NCI-H460 (cell line): ENCODE measurements at places on chromosomes 3 and 15.
A peak's percentile ranks its signal among the peaks of the same experiment; 100 is the strongest.

DNA sequence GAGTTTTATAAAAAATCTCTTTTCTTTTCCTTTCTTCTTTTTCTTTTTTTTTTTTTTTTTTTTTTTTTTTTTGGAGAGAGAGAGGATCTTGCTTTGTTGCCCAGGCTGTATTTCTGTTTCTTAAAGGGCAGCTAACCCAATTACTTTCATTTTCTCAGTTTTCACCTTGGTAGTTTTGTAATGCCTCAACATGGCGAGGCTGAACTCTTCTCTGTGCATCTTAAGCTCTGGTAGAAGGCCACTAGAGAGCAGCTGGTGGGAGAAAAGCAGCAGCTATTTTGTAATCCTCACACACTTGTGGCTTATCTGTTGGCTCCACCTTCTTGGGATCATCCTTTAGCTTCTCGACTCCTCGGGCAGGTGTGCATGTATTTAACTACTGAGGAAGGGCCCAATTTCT lies 152.2 kb upstream of the MEIS2 start:
- DNase-seq: no peak

GRCh38 chr15:68349151-68349550 lies 71.6 kb downstream of the FEM1B start:
- DNase-seq: no peak

GRCh38 chr3:159148466-159148865 lies 346.6 kb downstream of the MFSD1 start:
- no peak for DNase-seq

DNA sequence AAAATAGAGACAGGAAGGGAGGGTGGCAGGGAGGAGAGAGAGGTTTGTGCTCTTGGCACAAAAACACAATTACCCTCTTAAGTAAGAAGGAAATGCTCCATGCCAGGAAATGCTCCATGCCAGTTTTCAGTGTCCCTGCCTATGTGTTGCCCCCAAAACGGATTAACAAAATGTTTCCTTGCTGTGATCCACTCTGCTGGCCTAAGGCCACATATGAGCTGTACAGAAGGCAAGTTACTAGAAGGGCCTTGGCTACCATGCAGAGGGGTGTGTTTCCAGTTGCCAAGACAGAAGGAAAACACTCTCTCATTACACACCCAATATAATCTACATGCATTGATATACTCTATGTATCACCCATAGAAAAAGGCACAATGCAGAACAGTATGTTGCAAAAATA lies 98.2 kb upstream of the PTPRG start:
- DNase-seq: no peak

GRCh38 chr15:64013179-64014062 lies 32.9 kb downstream of the DAPK2 start:
- no peak for DNase-seq

DNA sequence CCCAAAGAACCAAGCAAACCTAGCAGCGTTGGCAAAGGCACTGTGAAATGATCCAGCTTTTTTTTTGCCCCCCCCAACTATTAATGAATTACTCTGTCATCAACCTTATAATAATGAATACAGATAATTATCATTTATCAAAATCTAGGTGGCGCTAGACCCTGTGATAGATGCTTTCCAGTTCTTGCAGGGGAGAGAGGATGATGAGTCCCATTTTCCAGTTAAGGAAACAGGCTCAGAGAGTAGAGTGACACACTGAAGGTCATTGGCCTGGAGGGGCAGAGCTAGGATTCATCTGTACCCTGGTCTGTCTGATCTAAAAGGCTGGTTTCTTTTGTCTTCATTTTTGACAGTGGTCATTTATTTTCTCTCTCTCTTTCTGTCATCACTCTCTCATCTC lies 5.0 kb downstream of the ACOX2 start:
- no peak for DNase-seq

- DNase-seq: no peak
These were observed 276.6 kb upstream of the CFAP20DC start for GRCh38 chr3:59326246-59327024.

DNA sequence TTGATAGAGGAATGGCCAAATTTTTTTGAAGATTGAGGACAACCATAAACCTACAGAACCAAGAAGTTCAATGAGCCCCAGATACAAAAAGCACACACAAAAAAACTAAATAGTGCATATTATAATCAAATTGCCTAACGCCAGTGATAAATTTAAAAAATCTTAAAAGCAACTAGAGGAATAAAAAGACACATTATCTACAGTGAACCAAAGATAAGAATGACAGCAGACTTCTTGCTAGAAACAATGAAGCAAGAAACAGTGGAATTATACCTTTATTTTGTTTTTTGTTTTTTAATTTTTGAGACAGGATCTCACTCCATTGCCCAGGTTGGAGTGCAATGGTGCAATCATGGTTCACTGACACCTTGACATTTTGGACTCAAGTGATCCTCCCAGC lies 9.9 kb upstream of the SAMD7 start:
- DNase-seq: no peak

- no peak for DNase-seq
These were observed 266.4 kb upstream of the CDIN1 start for GRCh38 chr15:36313021-36313420.

DNA sequence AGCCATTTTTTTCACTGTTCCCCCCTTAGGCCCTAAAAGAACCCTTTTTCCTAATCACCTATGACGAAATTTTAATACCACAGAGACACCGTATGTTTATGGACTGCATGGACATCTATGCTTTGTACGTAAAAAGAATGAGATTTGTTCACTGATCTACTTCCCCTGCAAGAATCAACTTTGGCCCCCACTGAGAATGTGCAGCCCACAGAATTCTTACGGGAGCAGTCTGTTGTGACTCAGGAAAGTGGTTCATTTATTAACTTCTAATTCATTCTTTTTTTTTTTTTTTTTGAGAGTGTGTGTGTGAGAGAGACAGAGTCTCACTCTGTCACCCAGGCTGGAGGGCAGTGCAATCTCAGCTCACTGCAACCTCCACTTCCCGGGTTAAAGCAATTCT lies 17.6 kb downstream of the EIF4E3 start:
- no peak for DNase-seq

- no peak for DNase-seq
These were observed 14.0 kb downstream of the AMIGO3 start for GRCh38 chr3:49705390-49705960.

GRCh38 chr3:67118122-67118521 lies 120.0 kb downstream of the KBTBD8 start:
- no peak for DNase-seq

DNA sequence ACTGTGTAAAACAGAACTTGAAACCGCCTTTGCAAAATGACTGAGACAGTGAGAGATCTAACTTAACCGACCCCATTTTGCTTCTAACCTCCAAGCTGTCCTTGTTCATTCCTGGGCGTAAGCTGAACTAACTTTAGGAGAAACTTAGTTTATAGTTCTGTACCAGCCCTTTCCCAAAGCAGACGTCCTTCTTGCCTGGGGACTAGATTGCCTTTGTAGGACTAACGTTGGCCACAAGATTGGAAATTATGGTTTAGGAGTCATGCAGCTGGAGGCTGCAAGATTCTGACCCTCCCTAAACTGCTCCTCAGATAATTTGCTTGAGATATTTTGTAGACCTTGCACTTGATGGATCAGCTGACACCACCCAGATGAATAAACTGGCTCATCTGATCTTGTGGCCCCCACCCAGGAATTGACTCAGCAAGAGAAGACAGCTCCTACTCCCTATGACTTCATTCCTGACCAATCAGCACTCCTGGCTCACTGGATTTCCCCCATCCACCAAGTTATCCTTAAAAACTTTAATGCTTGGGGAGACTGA lies 219.9 kb upstream of the PROK2 start:
- no peak for DNase-seq

- no peak for DNase-seq
These were observed 37.3 kb upstream of the MGA start for GRCh38 chr15:41622901-41623300.

DNA sequence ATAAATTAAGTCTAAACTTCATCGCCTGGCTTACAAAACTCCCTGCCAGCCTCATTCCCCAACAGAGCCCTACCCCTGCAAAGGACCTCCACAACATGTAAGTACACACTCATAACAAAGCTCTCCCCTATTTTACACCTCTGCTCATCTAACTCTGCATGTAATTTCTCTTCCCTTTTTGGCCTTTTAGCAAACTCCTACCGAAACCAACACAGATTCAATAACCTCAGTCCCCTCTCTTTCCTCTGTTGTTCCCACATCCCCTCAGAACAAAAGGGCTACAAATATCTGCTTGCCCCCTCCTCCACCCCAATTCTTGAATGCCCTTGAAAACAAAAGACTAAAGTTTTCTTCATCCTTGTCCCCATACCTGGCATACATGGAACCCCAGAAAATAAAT lies 662 bp downstream of the UBL7 start:
- DNase-seq: no peak

GRCh38 chr3:130948001-130948773 lies 54.3 kb downstream of the ATP2C1 start:
- DNase-seq: no peak

DNA sequence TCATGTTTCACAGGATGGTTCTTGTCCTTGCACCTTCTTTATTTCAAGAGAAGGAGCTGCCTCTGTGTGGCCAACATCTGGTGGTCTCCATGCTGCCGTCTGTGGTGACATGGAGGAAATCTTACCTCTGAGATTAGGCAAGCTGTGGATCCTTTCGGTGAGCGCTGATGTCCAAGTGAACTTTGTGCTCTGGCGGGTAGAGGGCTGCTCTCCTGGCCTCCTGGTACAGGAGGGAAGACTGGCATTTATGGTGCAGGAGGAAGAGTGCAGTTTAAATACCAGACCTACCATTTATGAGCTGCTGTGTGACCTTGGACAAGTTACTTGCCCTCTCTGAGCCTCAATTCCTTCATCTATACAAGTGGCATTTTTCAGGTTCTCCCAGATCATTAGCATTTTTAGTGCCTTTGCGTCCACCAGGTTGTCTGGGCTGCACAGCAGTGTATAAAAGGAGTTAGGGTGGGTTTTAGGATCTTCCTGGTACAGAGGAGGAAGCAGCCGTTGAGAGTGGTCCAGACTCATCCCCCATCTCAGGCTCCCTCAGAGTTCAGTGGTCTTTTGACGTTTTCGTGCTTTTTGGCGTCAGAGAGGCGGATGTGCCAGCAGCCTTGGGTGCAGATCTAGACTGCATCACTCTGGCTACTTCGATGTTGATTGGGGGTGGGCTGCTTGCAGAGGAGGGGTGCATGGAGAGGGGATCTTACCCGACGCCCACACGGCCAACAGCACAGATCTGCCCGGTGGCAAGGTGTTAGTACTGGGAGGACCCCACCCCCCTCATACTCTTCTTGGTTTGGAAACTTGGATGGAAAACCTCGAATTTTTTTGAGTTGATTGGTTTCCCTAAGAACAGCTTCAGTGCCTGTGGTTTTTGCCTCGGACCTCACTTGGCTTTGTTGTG lies 162.2 kb downstream of the ITPR1 start:
- no peak for DNase-seq

GRCh38 chr3:55641964-55642363 lies 154.9 kb upstream of the WNT5A start:
- DNase-seq: peak; percentile 5

- no peak for DNase-seq
These were observed 10.2 kb upstream of the LINGO1 start for GRCh38 chr15:77642793-77643430.

DNA sequence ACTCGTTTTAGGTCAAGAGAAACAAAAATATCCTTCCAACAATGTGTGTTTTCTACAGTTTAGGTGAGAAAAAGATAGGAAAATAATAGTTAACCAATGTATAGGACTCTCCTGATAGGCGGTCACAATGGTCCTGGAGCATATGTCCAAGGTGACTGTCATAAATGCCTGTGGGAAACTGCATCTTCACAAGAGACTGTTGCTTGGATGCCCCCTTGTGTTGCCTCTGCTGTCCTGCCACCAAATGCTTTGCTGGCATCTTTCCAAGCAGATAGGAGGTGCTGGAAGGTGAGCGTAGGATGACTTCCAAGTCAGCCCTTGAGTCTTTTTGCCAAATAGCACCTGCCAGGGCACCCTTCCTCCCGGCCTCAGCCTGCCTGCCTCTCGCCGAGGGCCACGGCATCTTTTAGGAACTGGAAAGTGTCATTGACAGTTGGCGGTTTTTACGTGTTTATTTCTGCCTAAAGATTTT lies 24.1 kb upstream of the SACM1L start:
- peak; percentile 51 for DNase-seq
